Activated T-cell treated with anti-CD3 and anti-CD28 coated beads for 24 hours (primary cell): ENCODE measurements at places on chromosomes 3 and 15.
A peak's percentile ranks its signal among the peaks of the same experiment; 100 is the strongest.

- no peak for DNase-seq
Observed at GRCh38 chr3:152477422-152477821, 208.7 kb downstream of the MBNL1 start.

DNA sequence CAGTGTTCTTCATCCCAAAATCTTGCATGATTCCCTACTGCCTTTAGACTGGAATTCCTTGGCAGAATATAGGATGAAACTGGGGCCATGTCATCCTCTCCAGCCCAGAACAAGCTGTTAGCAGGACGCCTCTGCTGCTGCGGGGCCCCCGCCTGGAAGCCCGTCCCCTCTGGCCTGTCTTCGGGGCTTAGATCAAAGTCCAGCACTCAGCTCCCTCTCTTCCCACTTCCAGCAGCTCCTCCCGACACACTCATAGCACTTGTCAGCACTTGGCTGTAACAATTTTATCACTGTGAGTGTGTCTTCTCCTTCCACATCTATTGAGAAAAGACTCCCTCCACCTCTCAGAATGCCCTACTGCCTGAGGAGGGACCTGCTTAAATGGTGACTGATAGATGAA lies 112.0 kb upstream of the HACD2 start:
- DNase-seq, result no peak

DNA sequence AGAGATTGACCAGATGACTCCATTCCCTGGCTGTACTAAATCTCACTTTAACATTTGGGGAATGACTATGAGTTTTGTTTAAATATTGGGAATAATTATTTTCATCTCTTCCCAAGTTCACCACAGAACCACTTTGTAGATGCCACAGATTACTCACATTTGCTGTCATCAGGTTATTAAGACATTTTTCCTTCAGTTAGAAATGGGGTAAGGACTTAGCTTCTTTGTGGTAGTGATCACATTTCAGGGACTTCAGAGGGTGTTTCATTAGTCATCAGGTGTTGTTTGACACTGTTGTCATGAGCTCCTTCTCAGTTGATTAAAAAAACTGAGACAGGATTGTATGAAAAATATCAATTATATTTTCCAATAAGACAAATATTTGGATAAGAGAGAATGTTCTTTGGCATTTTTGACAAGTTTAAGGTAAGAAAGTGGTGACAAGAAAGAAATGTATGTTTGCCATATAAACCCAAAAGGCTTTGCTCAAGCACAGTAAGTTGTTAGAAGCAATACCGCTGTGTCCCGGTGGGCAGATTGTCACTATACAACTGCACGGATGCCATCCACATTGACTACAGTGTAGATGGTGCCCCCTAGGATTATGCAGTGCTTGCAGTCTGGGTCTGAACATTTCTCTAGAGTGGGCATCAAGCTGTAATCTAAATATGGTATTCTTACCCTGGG lies 22.3 kb downstream of the FBXL2 start:
- no peak for DNase-seq

GRCh38 chr3:134252766-134253165 lies 2.1 kb upstream of the RYK start:
- no peak for DNase-seq

GRCh38 chr3:169764312-169764881 lies 463 bp downstream of the TERC start:
- peak; percentile 57 for DNase-seq

DNA sequence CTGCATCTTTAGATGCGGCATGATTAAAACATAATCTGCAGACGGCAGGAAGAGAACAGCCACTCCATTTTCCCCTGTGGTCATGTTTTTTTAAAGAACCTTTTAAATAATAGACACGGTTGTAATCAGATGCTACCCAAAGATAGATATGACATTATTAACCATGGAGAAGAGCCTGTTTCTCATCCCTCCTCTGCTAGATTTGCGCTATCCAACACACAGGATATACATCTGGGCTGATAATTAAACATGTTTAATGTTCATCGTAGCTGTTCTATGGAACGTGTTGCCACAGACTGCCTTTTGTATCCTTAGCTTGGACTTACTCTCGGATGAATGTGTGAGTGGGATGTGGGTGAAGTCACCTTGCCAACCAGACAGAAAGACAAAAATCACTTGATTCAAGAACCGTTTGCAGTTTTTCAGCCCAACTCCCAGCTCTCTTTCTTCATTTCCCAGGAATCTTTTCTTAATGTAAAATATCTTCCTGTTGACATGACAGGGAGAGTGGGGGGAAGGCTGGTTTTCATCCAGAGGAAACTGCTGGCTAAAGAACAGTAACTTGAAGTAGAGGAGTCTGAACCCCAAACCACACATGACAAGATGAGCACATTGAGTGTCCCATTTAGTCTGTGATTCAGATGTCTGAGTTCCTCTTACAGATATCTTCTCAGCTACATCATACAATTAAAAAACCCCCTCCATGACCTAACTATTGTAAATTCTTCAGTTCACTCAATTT lies 118.6 kb upstream of the PRICKLE2 start:
- no peak for DNase-seq

- no peak for DNase-seq
Observed at GRCh38 chr3:174295306-174296092, 563.6 kb upstream of the NAALADL2 start.

GRCh38 chr3:16658004-16658924 lies 53.0 kb upstream of the DAZL start:
- DNase-seq, result no peak

- DNase-seq, result no peak
Observed at GRCh38 chr15:27028858-27029477, 58.0 kb downstream of the GABRG3 start.

GRCh38 chr3:159619341-159619885 lies 369.2 kb upstream of the IL12A start:
- no peak for DNase-seq

DNA sequence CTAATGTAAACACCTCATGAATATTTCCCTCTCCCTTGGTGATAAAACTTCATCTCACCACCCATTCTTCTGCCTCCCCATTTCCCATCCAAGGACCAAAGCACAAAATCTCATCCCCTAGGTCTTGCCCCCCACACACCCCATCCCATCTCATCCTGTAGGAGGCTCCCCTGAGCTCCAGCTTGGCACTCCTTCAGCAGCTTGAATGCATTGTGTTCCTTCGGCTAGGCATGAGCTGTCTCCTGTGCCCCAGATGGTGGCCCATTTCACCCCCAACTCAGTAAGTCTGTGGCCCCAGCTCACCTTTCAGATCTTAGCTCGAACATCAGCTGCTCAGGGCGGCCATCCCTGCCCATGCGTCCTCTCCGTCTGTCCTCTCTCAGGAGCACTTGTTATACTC lies 203.6 kb upstream of the NR2F2 start:
- no peak for DNase-seq

DNA sequence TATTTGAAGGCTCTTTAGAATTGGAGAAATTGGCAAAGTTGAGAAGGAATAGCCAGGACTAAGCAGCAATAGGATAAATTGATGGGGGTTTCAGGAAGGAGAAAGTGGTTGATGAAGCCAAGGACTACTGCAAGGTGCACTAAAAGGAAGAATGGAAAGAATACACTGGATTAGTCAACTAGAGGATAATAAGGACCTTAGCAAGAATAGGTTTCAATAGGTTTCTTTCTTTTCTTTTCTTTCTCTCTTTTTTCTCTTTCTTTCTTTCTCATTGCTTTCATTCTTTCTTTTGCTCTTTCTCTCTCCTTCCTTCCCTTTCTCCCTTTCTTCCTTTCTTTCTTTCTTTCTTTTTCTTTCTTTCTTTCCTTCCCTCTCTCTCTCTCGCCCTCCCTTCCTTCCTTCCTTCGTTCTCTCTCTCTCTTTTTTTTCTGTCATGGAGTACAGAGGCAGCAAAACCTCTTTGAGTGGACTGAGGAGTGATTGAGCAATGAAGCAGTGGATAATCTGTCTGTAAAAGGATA lies 234.4 kb upstream of the TMC3 start:
- no peak for DNase-seq

DNA sequence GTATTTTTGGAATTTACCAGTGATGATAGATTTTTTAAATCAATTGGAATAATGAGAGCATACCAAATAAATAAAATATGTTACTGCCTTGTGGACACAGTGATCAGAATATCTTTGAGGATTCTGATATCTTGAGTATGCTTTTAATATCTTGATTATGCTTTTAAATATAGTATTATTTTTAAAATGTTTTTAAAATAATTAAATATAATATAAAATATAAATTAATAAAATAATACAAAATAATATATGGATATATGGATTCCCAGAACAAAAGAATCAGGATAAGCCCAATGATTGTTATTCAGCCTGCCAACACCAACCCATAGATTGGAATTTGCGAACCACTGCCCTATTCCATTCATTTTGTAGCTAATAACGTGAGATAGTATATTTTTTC lies 91.9 kb upstream of the MLF1 start:
- DNase-seq, result no peak

GRCh38 chr3:89395456-89395855 lies 288.0 kb downstream of the EPHA3 start:
- no peak for DNase-seq

DNA sequence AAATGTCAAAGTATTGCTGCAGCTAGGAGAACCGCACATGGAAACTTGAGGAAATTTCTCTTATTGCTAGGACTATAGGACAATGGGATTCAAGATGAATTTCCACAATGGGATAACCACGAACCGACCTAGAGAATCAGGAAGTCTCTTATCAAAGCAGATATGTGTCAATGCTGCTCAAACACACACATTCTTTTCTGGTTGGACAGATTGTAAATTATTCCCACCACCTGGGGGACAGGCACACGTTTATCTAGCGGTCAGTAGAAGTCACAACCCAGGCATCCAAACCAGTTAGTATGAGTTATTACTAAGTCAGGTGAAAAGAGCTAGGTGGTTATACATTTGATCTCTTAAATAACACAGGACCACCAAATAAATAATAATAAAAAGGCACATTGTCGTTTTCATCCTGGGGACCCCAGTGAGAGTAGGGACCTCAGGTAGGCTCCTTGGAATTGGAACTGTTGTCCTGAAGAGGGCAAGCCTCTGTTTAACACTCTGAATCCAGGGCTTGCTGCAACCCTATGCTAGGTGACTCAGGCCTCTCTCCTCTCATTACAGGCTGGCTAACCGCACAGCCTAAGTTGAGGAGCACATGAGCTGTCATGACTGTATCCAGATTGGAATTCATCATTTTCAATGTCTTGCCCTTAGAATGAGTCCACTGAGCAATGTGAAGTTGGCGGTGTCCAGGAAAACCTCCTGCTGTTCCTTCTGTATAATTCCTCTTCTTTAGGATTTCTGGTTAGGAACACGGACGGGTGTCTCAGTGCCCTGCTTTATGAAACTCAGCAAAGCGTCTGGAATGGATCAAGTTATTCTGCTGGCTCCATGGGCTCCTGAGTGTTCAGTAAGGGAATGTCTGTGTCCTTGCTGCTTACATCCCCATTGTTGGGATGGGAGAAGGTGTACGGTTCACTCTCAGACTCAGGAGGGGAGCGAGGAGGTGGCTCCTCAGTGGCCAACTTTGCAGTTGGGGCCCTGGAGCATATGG lies 59.0 kb downstream of the CLEC3B start:
- DNase-seq, result no peak

DNA sequence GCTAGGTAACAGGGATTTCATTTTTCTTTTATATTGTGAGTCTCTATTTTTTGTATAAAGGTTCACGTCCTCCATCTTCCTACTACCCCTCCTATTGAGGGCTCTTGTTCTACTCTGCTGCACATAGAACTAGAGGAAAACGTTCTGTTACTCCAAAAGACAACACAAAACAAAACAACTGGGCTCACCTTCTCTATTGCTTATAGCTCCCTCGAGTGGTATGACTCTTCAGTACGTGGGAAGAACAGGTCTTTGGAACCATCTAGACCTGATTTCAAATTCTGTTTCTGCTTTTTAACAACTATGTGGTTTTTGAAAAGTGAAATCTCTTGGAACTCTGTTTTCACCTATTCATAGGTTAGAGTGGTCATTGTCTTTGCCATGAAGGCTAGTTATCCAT lies 515.3 kb downstream of the SOX2 start:
- DNase-seq, result no peak

DNA sequence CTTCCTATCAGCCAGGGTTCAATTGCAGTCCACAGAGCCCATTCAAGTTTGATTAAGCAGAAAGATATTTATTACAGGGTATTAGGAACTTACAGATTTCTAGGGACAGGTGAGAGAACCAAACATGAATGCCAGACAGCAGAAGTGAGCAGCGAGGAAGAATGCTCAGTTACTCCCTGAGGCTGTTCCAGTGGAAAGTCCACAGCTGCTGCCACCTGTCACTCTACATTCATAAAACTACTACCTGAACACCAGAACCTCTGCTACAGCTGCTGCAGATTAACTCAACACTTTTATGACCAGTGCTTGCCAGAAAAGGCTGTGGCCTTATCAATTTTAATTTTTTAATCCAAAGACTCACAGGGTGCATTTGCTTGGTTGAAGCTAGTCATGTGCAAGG lies 325.4 kb upstream of the ONECUT1 start:
- DNase-seq, result no peak

- DNase-seq, result no peak
Observed at GRCh38 chr3:66397745-66398144, 103.1 kb downstream of the LRIG1 start.

- DNase-seq, result no peak
Observed at GRCh38 chr3:27844052-27844675, 122.0 kb upstream of the EOMES start.

- DNase-seq, result peak; percentile 68
Observed at GRCh38 chr3:16600780-16601536, 4.3 kb downstream of the DAZL start.

DNA sequence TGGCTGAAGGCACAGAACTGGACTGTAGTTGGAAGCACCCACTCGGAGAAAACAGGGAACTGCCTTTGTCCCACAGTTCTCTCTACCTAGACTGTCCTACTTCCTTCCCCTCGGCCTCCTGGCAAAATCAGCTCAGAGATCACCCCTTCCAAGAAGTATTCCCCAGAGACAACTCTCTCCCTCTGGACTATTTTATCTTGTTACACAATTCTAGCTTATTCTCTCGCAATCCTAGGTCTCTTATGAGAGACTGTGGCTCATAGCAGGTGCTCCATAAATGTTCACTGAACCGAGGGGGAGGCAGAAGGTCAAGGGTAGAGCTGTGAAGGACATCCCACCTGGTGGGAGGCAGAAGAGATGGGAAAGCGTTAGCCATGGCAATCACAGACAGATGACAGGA lies 10.6 kb downstream of the HEG1 start:
- no peak for DNase-seq

DNA sequence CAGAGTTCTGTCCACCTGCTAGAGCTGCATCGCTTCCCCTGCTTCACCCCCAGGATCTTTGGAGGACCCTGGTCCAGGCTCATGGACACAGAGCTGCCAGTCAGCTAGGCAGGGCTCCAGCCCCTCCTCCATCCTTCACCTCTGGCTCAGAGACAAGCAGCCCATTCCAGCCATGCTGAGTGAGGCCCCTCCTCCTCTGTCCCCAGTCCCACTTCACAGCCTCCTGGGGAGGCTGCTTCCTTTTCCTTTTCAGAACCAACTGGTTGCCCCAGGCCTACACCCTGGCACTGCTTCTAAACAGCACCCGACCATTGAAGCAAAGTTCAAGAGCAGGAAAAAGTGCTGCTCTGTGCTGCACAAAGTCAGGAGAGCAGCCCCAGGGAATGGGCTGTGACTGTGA lies 22.2 kb downstream of the IQSEC1 start:
- DNase-seq, result no peak

GRCh38 chr3:98745718-98746117 lies 17.4 kb upstream of the ST3GAL6 start:
- no peak for DNase-seq
